ENCODE measurements at places on chromosomes 11 and 22. TPM values are rescaled to one million over a fixed set of nuclear protein-coding genes. Genes with fewer than 3 reads are reported as not detected.

DNA sequence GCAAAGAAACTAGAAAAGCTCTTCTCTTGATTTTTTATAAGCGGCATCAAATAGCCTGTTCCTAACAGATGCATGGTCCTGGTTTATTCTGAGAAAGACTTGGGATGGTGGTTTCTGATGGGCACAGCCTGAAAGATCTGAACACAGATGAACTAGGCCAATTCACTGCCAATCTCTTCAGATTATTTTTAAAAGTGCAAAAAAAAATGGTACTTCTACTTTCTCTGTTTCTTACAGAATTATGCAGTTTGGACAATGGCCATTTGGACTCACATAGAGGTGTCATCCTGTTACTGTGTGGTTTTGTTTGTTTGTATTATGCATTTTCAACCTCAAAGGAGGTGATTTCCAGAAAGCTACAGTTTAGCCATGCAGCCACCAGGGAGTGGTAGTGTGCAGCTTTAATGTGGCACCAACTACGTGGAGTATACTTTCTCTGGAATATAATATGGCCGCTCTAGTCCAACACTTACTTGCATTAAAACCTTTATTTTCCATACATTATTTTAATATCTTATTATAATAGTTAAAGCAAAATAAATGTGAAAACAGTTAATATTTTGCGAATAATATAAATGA, 469.8 kb upstream of the KIRREL3 start:
- DNase-seq: no peak

- DNase-seq: peak; percentile 25
Measured at GRCh38 chr22:32545801-32546200, 71.2 kb downstream of the FBXO7 start.

- DNase-seq: no peak
Measured at GRCh38 chr22:37404091-37404490, 23.2 kb downstream of the ELFN2 start.

- no peak for DNase-seq
Measured at GRCh38 chr11:65378208-65378927, 4.1 kb downstream of the SLC25A45 start.

- DNase-seq: no peak
Measured at GRCh38 chr22:42544686-42545085, 9.1 kb upstream of the SERHL2 start.

DNA sequence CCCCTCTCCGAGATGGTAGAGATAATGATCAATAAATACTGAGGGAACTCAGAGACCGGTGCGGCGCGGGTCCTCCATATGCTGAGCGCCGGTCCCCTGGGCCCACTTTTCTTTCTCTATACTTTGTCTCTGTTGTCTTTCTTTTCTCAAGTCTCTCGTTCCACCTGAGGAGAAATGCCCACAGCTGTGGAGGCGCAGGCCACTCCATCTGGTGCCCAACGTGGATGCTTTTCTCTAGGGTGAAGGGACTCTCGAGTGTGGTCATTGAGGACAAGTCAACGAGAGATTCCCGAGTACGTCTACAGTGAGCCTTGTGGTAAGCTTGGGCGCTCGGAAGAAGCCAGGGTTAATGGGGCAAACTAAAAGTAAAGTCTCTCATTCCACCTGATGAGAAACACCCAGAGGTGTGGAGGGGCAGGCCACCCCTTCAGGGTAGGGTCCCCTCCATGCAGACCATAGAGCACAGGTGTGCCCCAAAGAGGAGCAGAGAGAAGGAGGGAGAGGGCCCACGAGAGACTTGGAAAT, 43.2 kb downstream of the IGLL1 start:
- peak; percentile 31 for DNase-seq

DNA sequence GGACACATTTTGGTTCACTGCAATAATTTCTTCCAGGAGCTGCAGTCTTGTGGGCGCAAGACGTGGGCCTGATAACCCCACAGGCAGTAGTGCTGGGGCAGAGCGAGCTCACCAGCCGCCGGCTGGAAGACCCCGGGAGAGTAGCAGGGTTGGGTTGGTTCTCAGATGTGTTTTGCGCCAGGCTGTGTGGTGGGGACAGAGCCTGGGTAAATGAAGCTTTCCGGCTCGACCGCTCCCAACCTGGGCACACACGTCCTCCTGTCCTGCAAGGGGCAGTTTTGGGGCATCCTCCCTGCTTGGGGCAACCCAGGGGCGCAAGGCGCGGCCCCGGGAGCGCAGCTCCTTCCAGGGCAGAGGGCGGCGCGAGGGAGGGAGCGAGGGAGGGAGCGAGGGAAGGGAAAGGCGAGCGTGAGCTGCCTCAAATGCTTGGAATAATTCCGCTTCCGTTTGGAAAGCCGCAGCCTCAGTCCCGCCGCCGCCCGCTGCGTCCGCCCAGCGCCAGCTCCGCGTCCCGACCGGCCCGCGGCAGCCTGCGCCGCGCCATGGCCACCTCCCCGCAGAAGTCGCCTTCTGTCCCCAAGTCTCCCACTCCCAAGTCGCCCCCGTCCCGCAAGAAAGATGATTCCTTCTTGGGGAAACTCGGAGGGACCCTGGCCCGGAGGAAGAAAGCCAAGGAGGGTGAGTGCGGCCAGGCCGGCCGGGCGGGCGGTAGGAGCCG, at the start of gene PARVA:
TSS of gene PARVA (plus strand) at position 466 of the 718 bp plus-strand sequence. CDS start at position 543, 77 bp downstream.
- peak; percentile 93 for DNase-seq

DNA sequence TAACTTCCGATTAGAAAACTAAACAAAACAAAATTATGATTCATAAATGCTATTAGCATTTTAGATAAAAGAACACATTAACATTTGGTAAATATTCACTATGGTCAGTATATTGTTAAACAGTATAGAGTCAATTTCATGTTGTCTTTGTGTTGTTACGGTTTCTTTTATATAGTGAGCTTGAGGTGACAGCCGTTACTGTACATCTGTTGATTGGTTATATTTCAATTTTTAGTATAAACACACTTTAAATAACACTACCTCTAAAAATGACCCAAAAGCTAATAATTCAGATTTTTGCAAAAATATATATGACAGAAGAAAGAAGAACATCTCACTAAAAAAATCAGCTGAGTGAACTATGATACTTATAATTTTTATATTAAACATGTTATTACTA, 249.0 kb upstream of the LUZP2 start:
- DNase-seq: no peak

DNA sequence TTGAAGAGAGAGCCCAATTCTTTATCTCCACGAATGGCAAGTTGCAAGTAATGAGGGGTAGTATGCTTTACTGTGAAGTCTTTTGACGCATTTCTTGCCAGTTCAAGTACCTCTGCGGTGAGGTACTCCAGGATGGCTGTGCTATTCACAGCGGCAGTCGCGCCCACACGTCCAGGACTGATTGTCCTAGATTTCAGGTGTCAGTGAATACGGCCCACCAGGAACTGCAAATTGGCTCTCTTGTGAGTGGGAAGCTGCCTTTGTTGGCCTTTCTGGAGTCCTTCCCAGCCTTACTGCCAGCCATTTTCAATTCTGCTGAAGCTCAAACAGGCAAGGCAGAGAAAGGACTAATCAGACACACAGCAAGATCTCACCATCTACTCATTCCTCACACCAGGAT, 8.5 kb downstream of the PPFIA1 start:
- DNase-seq: no peak

GRCh38 chr22:36326178-36327161, 61.3 kb downstream of the MYH9 start:
- DNase-seq: no peak

DNA sequence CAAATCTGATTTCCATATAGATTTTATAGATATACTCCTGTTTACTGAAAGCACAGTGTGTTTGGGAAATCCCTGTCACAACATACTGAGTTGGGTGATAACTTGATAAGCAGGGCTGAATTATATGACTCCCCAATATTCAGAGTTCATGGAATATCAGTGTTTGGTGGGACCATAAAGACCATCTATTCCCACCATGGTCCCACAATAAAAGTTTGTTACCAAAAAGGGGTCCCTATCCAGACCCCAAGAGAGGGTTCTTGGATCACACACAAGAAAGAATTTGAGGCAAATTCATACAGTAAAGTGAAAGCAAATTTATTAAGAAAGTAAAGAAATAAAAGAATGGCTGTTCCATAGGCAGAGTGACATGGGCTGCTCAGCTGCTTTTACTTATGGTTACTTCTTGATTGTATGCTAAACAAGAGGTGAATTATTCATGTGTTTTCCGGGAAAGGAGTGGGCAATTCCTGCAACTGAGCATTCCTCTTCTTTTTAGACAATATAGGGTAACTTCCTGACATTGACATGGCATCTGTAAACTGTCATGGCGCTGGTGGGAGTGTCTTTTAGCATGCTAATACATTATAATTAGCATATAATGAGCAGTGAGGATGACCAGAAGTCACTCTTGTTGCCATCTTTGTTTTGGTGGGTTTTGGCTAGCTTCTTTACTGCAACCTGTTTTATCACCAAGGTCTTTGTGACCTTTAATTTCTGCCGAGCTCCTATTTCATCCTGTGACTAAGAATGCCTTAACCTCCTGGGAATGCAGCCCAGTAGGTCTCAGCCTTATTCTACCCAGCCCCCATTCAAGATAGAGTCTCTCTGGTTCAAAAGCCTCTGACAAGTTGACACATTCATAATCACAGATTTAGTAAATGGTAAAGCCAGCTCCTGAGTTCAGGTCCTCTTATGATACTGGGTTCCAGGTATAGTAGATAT, 240.6 kb upstream of the PDGFD start:
- DNase-seq: no peak

DNA sequence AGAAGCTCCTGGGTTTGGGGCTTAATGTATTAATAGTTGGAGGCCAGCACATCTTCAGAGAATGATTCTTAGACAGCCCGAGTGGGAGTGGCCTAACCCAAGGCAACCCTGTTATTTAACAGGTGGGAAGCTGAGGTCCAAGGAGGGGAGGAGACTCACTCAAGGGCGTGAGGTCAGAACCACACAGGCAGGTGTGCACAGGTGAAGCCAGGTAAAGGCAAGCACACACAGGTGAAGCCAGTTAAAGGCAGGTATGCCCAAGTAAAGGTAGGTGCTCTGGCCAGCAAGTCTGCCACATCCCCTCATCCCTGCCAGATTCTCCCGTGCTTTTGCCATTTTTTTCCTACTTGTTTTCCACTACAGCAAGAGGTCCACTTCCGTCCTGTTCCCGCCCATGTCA, 2.9 kb upstream of the SHANK2 start:
- DNase-seq: no peak

- DNase-seq: peak; percentile 44
Measured at GRCh38 chr22:50583294-50583861, 729 bp upstream of the CHKB start.

DNA sequence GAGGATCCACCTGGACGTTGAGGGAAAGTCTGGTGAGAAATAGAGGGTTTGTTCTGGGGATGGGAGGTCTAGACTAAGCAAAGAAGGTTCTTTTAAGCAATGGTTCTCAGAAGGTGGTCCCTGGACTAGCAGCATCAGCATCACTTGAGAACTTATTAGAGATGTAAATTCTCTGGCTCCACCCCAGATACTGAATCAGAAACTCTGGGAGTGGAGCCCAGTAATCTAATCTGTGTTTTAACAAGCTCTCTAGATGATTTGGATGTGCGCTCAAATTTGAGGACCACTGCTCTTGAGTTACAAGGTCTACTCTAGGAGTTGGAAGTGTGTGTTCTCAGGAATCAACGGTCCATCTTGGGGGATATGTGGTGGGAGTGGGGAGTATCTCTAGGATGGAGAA, 3.3 kb upstream of the ABCG4 start:
- no peak for DNase-seq

GRCh38 chr11:62169935-62170334, 20.1 kb upstream of the SCGB1D1 start:
- no peak for DNase-seq

GRCh38 chr11:45654231-45655011, 11.0 kb downstream of the CHST1 start:
- peak; percentile 36 for DNase-seq

DNA sequence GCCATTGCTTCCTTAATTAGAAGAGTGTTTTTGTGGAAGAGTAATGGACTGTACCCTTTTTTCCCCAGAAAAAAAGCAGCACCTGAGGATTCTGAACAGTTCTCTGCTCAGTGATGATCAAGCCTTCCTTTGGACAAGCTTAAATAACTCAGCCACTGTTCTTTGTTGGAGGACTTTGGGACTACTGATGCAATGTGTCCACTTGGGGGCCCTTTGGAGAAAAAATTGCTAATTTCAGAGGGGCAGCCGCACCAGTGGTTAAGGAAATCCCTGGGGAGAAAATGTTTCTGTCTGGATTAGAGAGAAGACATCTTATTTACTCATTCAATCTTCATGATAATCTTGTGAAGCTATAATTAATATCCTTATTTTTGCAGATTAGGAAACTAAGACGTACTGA, 5.3 kb upstream of the KMT2A start:
- DNase-seq: no peak

- DNase-seq: peak; percentile 74
Measured at GRCh38 chr11:13009921-13010748, 1.0 kb downstream of the RASSF10 start.

GRCh38 chr22:17639247-17639741, 737 bp downstream of the BCL2L13 start:
- DNase-seq: no peak

GRCh38 chr11:6703247-6704063, 20.3 kb upstream of the MRPL17 start:
- no peak for DNase-seq

- no peak for DNase-seq
Measured at GRCh38 chr11:43842021-43842420, 38.6 kb upstream of the ALKBH3 start.

DNA sequence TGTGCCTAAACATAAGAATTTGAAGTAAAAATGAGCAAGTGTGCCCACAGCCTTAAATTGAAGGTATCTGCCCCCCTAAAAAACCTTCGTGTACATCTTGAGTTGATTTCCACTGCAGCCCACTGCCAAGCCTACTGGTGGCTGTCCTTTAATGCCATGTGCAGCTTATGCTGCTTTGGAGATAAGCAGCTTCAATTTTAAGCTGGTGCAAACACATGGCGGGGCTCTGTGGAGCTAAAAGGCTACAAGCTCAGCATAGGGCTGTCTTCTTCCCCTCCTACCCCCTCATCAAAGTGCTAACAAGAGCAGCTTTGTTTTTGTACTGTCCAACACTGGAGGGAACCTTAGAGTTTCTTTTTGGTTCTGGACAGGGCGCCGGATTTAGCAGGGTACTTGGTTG, 128.5 kb upstream of the LMO1 start:
- DNase-seq: no peak

Gene TRPM5
- not detected for total RNA-seq

Gene APOL6
- 19.0 TPM for total RNA-seq

Gene GPR152
- not detected for total RNA-seq

Gene CRYBB3
- 0.84 TPM for total RNA-seq

Gene C22orf15
- total RNA-seq: not detected
